ENCODE measurements at places on chromosomes 1 and 21. TPM values are rescaled to one million over a fixed set of nuclear protein-coding genes. Genes with fewer than 3 reads are reported as not detected.

GRCh38 chr1:3921765-3922164 lies 21.7 kb upstream of the C1orf174 start:
- DNase-seq, result no peak

DNA sequence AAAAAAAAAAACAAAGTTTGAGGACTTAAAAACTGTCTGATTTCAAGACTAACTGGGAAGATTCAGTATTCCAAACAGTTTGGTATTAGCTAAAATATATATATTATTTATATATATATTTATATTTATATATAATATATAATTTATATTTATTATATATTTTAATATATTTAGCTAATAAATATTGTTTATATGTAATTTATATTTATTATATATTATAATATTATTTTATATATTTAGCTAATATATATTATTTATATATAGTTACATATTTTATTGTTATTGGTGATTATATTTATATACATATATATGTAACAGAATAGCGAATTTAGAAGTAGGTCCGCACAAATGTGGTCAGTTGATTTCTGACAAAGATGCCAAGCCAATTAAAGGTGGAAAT lies 480.2 kb upstream of the C1orf87 start:
- DNase-seq, result no peak

DNA sequence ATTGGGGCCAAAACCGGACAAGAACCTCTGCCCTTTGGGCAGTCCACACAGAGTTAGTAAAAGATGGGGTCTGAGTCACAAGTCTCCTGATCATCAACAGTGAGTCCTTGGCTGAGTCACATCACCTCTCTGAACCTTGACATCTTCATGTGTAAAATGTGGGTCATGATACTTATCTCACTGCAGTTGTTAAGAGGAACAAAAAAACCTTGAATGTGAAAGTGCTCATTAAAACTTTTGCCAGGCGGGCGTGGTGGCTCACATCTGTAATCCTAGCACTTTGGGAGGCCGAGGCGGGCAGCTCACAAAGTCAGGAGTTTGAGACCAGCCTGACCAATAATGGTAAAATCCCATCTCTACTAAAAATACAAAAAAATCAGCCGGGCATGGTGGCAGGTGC lies 15.7 kb downstream of the S100A16 start:
- DNase-seq, result no peak

GRCh38 chr21:32990666-32991065 lies 35.1 kb upstream of the OLIG2 start:
- no peak for DNase-seq

- DNase-seq, result no peak
Measured at GRCh38 chr1:234355782-234356510, 17.3 kb upstream of the COA6 start.

GRCh38 chr1:86207323-86207722 lies 50.8 kb upstream of the COL24A1 start:
- DNase-seq, result no peak

- DNase-seq, result no peak
Measured at GRCh38 chr1:86971778-86972177, 57.3 kb downstream of the HS2ST1 start.

GRCh38 chr1:19042675-19043578 lies 86.5 kb upstream of the IFFO2 start:
- peak; percentile 50 for DNase-seq

DNA sequence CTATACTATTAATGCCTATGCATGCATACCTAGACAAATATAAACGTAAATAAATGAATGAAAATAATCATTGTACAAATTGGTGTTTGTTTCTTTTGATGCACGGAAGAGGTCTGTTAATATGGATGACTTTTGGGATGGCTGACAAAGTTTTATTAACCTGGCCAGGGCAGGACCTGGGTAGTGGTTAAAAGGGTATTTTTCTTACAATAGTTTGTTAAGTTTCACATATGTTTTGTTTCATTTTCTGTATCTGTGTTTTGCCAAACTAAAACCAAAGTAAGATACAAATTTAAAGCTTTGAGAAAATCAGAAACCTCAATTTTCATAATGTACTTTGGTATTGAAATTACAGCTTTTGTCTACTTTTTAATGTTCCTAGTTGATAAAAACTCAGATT lies 222.7 kb upstream of the OLFM3 start:
- no peak for DNase-seq

DNA sequence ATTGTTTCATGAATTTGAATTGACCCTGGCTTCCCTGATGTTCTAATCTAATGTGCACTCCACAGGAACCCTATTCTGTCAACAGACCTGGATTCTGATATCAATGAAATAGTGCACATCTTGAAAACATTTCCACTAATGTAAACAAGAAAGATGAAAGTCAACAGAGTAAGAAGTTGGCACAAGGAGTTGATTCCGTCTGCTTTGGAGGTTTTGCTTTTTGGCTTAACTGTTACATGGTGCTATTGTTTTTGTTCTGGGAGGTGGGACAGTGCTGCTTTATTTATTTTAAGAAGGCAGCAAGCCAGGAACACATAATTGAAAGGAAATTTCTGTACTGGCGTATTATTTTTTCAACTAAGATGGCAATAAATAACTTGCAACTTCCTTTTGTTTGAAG lies 73.3 kb downstream of the LEPR start:
- no peak for DNase-seq

DNA sequence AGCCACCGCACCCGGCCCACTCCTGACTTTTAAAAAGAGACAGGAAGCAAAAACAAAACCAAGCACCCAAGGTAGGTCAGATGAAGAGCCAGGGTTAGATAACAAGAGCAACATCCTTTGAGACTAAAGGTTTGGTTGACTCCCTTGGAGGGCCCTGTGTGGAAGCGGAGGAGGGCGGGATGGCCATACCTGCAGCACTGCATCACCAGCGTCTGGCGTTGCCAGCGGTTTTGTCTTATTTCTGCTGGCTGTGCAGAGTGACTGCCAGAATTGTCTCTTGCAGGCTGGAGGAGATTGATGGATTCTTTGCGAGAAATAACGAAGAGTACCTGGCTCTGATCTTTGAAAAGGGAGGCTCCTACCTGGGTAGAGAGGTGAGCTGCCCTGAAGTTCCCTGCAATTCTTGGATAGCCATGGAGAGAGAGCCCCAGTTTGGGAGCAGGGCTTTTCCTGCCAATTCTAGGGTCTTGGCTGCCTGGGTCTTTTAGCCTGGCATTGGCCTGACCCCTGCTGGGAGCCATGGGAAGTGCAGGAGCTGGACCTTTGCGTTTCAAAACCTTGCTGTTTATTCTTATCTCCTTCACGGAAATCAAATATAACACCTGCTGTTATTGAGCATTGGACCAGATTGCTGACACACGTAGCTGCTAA lies 24.0 kb downstream of the QSOX1 start:
- DNase-seq, result peak; percentile 85

DNA sequence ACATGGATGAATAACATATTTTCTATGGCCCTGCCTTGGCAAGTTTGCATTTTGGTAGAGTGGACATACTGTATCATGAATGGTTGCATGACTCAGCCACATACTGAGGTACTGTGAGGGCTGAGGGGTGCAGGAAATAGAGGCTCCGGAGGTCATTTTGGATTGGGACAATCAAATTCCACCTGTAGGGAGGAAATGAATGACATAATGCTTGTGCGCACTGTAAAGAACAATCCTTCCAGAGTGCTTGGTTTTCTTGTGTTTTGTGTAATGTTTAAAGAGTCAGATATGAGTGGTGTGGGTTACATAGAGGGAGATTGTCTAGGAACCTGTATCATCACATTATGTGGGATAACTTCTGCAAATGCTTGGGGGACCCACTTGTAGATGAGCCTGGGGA lies 329.9 kb upstream of the PROX1 start:
- DNase-seq, result no peak

- no peak for DNase-seq
Measured at GRCh38 chr1:31814041-31814511, 1.7 kb downstream of the SPOCD1 start.

DNA sequence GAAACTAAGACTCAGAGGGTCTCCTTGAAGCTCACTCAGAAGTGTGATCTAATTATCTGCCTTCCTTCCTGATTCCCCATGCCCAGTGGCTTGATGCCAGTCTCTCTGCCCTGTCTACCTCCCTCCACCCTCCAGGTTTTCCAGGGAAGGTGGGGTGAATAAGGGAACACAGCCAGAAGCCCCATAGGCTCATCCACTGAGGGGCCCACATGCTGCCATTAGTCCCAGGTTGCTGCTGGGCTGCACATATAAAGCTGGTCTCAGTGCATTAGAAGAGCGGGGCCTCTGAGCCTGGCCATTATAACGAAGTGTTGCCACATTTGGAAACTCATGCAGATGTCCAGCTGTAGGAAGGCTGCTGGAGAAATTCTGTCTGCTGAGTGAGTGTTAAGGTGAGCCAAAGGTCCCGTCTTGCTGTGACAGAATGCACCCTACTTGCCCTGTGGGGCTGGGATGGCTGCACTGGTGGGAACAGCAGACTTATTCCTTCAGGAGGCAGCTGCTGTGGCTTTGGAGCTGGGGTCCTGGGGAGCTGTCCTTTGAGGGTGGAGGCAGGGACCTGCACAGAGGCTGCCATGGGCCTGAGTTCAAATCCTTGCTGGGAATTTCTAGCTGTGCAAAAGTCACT lies 2.9 kb downstream of the ADORA1 start:
- no peak for DNase-seq

- no peak for DNase-seq
Measured at GRCh38 chr1:113980110-113980509, 836 bp downstream of the OLFML3 start.

DNA sequence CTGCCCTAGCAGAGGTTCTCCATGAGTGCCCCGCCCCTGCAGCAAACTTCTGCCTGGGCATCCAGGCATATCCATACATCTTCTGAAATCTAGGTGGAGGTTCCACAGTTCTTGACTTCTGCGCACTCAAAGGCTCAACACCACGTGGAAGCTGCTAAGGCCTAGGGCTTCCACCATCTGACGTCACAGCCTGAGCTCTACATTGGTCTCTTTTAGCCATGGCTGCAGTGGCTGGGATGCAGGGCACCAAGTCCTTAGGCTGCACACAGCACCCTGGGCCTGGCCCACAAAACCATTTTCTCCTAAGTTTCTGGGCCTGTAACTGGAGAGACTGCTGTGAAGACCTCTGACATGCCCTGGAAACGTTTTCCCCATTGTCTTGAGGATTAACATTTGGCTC lies 272.6 kb upstream of the PLXNA2 start:
- DNase-seq, result no peak

- DNase-seq, result no peak
Measured at GRCh38 chr1:64241069-64241468, 37.6 kb downstream of the UBE2U start.

DNA sequence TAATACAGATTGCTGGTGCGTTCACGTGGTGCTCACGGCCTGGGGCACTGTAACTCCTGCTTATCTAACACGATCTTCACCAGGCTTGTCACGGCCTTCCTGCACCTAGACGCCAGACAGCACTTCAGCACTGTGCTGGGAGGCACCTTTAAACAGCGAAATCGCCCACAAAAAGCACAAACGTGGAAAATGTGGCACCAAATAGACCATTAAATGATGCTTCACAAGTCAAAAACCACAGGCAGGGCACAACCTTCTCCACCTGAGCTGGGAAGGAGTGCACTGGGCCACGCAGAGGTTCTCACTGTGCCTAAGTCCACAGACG lies 20.0 kb downstream of the IBA57 start:
- DNase-seq, result no peak

- DNase-seq, result peak; percentile 89
Measured at GRCh38 chr1:211698161-211699026, 23.0 kb upstream of the NEK2 start.

DNA sequence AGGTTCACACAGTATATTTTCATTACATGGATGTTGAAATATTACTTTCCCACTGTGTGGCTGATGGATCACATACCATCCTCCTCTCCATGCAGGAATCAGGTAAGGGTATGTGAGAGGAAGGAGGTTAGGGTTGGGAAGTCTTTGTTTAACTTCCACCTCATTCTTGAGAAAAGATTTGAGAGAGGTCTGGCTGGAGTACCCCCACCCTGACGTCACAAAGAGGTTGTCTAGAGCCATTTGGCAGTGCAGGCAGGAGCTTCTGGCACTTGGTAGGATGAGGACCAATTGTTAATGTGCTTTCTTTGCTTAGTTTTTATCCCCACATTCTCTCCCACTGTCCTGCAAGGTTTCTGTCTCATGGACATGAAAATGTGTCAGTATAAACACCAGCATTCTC lies 356.6 kb downstream of the DSCAM start:
- DNase-seq, result no peak

DNA sequence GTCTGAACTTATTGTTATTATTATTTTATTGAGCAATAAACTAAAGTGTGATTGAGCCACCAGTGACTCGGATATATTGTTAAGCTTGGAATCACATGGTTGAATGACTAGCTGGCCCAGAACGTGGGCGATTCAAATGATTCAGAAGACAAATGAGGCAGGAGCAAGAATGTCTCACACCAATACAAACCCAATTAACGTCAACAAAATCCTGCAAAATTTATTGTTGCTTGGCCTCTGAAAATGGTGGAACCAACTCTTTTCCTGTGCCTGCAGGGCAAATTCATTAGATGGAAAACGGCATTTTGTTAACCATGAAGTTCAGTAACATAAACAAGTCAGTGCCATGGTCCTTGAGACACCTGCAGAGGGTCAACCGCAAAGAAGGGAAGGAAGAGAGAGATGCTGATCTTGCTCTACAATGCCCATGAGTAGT lies 482.0 kb downstream of the SETD4 start:
- no peak for DNase-seq

DNA sequence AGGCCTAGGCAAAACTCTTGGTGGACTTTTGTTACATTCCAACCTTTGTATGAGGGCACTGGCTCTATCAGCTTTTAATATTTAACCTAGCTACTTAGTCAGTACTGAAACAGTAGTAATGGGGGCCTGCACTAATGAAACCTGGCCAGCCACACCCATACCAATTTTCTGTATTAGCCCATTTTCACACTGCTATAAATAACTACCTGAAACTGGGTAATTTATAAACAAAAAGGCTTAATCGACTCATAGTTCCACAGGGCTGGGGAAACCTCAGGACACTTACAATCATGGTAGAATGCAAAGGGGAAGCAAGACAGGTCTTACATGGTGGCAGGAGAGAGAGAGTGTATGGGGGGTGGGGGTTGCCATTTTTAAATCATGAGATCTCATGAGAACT lies 245.7 kb upstream of the RGS18 start:
- DNase-seq, result no peak

GRCh38 chr1:163664671-163665335 lies 343.0 kb downstream of the NUF2 start:
- no peak for DNase-seq

DNA sequence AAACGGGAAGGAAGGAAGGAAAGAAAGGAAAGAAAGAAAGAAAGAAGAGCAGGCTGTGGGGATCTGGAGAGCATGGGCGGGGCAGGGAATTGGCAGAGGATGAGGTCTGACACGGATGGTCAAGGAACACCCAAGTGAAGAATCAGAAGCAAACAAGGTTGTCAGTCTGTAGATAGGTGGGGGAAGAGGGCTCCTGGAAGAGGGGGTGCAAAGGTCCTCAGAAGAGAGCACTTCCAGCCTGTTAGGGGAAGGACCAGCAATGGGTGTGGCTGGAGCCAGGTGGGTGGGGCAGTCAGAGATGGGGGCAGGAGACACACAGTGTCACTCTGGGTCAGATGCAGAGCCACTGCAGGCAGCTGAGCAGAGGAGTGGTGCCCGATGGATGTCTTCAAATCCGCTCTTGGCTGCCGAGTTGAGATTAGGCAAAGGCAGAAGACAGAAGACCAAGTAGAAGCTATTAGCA lies 11.0 kb upstream of the PLA2G2C start:
- DNase-seq, result no peak

TFAP2E gene
- total RNA-seq, result 1.4 TPM

S1PR1 gene
- total RNA-seq, result 5.2 TPM

JTB gene
- 179 TPM for total RNA-seq

SPATA46 gene
- total RNA-seq, result not detected
